ENCODE measurements at places on chromosomes 12 and 14. TPM values are rescaled to one million over a fixed set of nuclear protein-coding genes. Genes with fewer than 3 reads are reported as not detected.

The GNB3 gene
- 5.4 TPM for total RNA-seq

The NEUROD4 gene
- not detected for total RNA-seq

The PLEKHH1 gene
- 5.5 TPM for total RNA-seq

The RAD51AP1 gene
- 1.2 TPM for total RNA-seq

The RFLNA gene
- 0.10 TPM for total RNA-seq

The KRT2 gene
- not detected for total RNA-seq

The ACRBP gene
- 2.2 TPM for total RNA-seq

The VRTN gene
- not detected for total RNA-seq

The RFX4 gene
- total RNA-seq, result not detected

The TMPRSS12 gene
- total RNA-seq, result not detected

The AMN gene
- not detected for total RNA-seq

The RNASE13 gene
- total RNA-seq, result not detected

The TGFB3 gene
- 22.8 TPM for total RNA-seq

The MUCL1 gene
- total RNA-seq, result not detected

The GSG1 gene
- total RNA-seq, result not detected

The NOS1 gene
- total RNA-seq, result 0.15 TPM

The CINP gene
- total RNA-seq, result 33.7 TPM
